ENCODE measurements at places on chromosomes 5 and 9.
A peak's percentile ranks its signal among the peaks of the same experiment; 100 is the strongest.

GRCh38 chr5:74206579-74207550, 433.7 kb downstream of the ENC1 start:
- no peak for DNase-seq

DNA sequence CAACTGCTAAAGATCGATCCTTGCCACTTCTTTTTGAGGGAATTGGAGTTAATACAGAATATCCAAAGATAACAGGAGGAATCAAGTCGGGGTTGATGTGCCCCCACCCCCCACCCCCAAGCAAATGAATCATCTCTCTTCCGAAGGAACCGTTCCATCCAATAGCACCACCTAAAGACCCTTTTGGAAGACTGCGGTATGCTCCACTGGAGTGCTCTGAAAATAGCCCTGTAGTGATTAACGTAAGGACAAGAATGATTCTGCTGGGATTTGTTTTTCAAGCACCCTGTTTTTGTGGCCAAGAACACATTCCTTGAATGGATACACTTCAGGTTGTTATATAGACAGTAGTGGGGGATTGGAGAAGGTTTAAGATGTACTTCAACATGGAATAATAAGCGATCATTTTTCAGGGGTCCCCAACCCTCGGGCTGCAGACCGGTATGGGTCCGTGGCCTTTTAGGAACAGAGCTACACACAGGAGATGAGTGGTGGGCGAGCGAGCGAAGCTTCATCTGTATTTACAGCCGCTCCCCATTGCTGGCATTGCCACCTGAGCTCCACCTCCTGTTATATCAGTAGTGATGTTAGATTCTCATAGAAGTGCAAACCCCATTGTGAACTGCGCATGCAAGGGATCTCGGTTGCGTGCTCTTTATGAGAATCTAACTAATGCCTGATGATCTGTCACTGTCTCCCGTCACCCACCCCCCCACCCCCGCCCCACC, 44.5 kb upstream of the TMEM252 start:
- no peak for DNase-seq

- DNase-seq = no peak
These were observed 372.3 kb upstream of the CDH18 start for GRCh38 chr5:20360263-20360662.

- DNase-seq = no peak
These were observed 213.5 kb downstream of the SGCD start for GRCh38 chr5:156540491-156540890.

GRCh38 chr5:91283326-91283725, 99.8 kb downstream of the ARRDC3 start:
- no peak for DNase-seq

DNA sequence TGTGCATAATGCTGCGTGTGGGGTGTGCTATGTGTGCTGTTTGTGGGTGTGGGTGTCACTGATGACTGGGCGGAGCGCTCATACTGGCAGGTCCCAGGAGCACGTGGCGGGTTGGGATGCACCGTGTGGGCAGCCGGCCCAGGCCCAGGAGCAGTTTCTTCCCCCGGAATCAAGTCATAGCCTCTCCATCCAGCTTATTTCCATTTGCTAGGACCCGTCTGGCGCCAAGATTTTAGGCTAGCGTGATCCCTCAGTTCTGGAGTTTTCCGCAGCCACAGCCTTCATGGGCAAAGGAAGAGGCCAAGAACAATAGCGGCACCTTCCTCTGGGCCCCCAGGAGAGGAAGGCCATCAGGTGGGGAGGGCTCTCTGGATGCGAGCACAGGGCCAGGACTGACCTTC, 43.3 kb upstream of the NEURL1B start:
- no peak for DNase-seq

DNA sequence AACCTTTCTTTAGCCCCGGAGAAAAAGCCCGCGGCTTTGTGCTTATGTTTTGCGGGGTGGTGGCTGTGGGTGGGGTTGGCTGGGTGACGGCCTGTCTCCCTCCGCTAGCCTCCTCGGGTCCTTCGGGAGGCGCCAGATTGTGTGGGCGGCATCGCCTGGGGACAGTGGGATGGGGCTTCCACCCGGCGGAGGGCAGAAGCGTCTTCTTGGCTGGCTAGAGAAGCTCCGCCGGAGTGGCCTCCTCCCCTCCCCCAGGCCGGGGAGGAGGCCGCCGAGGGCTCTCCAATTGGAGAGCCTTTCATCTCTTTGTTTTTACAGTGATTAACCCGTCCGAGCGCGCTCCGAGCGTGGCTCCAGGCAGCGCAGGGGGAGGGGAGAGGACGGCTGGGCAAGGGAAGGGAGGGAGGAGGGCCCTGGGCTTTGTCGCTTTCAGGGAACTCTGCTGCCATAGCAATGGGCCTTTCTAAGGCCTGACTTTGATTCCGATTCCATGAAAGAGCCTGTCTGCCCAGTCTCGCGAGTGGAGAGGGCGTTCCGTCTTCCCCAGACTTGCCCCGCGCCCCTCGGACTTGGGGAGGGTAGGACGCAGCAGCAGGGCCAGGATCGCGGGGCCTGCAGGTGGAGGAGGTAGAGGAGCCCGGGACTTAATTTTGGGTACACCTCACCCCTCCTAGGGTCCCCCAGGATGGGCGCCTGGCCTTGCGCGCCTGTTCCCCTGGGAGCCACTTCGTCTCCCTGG, 36.7 kb upstream of the TIFAB start:
- DNase-seq = no peak

GRCh38 chr9:132487351-132487791, 77.4 kb downstream of the CFAP77 start:
- DNase-seq = peak; percentile 15

DNA sequence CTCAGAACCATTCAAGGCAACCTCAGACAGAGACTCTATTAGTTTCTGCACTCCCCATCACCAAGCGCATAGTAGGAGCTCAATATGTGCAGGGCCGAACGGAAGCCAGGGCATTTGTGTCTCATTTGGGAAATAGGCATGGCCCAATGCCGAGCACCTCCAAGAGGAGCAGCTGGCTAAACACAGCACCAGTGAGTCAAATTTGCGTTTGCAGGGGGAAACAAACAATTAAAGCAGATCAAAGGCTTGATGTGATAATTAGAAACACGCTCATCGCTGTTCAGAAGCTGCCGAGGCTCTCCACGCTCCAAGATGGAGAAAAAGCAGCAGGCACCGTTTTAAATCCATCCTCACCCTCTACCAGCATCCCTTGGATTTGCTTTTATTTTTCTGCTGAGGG, 225.3 kb downstream of the AGTPBP1 start:
- no peak for DNase-seq
